ENCODE measurements at places on chromosomes 4 and X.

DNA sequence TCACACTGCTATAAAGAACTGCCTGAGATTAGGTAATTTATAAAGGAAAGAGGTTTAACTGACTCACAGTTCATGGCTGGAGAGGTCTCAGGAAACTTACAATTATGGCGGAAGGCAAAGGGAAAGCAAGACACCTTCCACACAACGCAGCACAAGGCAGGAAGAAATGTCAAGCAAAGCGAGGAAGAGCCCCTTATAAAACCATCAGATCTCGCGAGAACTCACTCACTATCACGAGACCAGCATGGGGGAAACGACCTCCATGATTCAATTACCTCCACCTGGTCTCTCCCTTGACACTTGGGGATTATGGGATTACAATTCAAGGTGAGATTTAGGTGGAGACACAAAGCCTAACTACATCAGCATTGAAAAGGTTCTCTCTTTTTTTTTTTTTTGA lies 39.6 kb downstream of the PALLD start:
- DNase-seq = no peak

DNA sequence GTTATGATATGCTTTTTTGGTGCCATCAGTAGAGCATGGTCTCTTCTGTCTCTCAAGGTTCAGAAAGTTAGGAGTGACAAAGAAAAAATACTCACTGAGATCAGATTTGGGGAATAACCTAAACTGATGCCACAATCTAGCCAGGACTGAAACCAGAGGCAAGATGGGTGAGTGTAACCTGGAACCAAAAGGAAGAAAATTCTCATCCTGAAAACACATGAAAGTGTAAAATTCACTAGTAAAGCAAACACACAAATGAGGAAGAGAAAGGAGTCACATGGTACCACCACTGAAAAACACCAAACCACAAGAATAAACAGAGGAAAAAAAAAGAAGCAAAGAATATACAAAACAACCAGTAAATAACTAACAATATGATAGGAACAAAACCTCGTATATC lies 96.4 kb downstream of the ANXA10 start:
- DNase-seq = no peak

- no peak for DNase-seq
Measured at GRCh38 chr4:144818136-144818535, 172.2 kb downstream of the HHIP start.

GRCh38 chrX:153537080-153537479 lies 19.6 kb downstream of the ATP2B3 start:
- DNase-seq = no peak

GRCh38 chr4:39587881-39588280 lies 50.8 kb downstream of the SMIM14 start:
- peak; percentile 4 for DNase-seq

DNA sequence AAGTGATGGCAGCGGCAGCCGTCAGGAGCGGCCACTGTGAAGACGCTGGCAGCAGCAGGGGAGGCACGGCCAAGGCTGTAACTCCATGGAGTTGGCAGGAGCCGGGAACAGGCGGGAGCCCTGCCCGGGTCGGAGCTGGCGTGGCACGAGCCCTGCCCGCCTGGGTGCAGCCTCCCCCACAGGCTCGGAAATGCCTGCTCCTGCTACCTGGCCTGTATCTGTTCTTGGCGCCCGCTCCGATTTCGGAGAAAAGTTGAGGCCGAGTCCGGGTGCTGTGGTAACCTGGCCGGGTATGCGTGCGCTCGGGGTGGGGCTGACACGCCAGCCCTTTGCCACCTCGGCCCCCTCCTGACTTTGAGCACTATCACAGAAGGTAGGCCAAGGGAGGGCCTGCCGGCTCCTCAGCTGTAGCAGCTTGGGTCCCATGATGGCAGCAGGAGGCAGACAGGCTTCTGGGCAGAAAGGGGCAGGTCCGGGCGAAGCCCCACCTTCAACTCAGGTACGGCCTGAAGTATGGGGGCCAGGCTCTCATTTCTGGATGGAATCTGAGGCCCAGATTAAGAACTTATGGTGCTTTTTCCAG lies 51.2 kb upstream of the SHISA3 start:
- no peak for DNase-seq

DNA sequence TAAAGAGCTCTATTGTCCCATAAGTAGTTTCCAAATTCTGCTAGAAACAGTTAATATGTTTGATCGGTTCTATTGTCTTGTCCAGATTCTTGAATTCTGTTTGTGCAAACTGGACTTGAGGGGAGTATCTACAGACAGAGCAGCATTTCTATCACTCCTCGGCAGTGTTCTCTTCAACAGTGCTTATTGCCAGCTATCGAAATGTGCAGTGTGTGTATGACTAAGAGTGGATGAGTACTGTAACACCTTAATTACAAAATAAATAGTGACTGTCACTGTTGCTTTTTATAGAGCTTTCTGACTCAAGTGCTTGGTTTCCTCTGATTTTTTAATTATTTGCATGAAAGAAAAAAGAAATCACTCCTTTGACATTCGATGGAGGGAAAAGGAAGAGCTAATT lies 274.6 kb downstream of the RPA4 start:
- DNase-seq = no peak

DNA sequence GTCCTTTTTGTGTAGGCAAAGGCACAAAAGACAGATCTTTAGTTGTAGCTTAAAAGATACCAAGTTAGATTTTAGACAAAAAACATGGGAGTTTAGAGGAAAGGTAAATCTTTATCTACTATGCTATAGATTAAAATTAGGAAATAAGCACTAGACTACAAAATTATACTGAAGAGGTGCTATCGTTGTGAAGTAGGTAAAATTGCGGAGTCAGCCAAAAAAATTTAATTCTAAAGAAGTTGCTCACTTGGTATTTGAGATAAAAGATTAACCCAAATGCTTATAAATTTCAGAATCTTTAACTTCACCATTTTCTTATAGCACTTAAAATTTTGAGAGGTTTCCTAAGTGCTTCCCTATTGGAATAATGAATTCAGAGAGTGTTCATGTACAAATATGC lies 604.1 kb downstream of the GRXCR1 start:
- no peak for DNase-seq

DNA sequence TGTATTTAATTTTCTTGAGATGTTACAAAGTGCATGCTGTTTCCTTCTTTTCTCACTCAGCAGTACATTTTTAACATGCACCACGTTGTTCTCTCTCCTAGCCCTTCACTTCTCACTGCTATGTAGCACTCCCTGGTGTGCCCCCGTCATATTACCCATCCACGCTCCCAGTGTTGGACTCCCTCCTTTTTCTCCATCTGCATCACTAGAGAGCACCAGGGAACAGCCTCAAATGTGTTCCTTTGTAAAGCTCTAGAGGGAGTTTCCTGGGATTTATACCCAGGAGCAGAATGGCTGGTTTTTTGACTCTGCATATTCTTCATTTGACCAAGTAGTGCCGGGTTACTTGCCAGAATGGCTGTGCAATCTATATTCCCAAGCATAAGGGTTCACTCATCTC lies 240.3 kb upstream of the ANXA3 start:
- DNase-seq = no peak

DNA sequence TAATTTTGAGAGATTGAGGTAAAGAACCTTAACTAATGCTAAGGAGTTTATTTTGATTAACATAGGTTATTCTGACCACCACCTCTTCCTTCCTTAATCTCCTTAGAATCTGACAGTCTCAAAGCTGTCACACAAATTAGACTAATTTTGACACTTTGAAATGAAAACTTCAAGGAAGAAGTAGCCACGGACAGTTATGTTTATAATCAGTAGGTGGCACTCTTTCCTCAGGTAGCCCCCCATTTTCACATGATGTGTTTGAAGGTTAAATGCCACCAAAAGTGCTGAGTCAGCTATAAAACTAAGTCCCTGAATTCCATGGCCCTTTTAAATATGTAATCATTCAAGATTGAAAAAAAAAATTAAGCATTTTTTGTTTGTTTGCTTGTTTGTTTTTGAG lies 22.4 kb downstream of the TMEM33 start:
- no peak for DNase-seq

DNA sequence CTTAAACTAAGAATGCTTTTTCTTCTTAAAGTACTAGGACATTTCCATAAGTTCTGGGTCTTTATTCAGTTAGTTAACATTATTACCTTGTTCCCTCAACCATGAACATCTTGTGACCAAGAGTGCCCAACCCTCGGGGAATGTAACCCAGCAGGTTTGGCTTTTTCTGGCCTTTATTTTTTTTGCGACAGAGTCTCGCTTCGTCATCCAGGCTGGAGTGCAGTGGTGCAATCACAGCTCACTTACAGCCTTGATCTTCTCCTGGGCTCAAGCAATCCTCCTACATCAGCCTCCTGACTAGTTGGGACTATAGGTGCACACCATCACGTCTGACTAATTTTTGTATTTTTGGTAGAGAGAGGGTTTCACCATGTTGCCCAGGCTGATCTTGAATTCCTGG lies 65.1 kb downstream of the USP11 start:
- DNase-seq = no peak

DNA sequence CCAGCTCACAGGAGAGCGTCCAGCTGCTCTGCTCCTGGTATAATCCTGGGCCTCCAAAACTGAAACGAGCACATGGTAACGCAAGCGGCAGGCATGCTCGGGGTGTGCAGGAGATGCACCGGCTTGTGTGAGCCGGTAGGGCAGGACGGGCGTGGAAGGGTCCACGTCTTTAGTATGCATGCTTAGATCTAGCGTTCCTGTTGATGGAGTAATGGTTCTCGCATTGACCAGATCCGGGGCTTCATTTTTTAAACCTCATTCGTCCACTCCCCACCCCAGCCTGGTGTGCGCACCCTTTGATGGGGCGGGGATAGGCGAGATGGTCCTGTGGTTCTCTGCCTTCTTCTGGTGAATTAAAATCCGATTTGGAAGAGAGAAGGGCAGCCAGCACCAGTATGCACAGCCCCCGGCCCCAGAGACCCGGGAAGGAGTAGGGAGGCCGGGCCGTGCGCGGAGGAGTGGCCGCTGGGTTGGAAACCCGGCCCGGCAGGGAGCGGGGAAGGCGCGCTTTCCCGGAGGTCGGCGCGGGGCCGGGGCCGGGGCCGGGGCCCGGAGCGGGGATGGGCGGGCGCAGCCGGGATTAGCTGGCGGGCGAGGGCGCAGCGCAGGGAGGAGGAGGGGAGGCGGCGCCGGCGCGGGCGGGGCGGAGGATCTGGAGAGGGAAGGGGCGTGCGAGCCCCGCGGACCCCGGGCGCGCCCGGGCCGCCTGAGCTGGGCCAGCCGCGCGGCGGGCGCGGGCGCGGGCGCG lies 39.9 kb downstream of the FAM149A start:
- peak; percentile 20 for DNase-seq

GRCh38 chrX:116238093-116238492 lies 67.5 kb downstream of the AGTR2 start:
- no peak for DNase-seq

DNA sequence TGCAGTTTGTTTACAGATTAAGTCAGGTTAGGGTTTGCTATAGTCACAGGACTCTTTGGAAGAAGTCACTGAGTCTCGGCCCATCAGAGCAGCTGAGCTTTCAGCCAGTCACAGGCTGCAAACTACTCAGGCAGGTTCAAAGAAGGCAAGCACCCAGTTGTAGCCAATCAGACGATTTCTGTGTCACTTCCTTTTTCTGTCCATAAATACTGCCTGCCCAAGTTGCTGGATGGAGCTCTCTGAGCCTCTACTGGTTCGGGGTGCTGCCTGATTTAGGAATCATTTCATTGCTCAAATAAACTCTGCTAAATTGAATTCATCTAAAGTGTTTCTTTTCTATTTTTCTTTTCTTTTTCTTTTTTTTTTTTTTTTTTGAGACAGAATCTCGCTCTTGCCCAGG lies 7.3 kb upstream of the SH3BP2 start:
- DNase-seq = no peak

GRCh38 chr4:31291238-31291637 lies 571.1 kb downstream of the PCDH7 start:
- no peak for DNase-seq

Data from fibroblast of gingiva (primary cell).